Stimulated activated CD8-positive, alpha-beta memory T cell treated with anti-CD3 and anti-CD28 coated beads, Interleukin-15, amount 100 ng/mL, for 24 hours (primary cell): ENCODE measurements at places on chromosomes 2 and 18.

DNA sequence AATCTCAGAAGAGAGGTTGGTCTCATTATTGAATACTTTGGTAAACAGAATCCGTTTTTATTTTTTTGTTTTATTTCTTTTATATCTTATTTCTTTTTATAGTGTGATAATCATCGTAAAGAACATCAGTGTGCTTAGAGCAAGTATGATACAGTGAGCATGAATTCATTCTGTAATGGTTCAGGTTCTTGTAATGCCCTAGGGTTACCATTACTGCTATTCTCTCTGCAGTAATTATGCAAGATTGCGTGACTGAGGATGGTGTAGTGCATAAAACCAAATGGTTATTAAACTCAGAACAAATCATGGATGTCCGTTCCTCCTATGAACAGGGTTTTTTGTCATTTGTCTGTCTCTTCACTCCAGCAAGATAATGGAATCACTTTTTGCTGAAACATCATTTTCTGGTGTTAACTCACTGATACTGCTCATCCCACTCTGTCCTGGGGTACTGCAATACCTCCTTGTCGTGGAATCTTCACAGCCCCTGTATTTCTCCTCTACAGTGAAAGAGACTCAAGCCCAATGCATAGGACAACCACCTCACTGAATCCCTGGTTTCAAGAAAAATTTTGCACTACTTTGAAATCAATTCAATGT is 274.8 kb upstream of the ST6GAL2 start:
- DNase-seq = no peak

DNA sequence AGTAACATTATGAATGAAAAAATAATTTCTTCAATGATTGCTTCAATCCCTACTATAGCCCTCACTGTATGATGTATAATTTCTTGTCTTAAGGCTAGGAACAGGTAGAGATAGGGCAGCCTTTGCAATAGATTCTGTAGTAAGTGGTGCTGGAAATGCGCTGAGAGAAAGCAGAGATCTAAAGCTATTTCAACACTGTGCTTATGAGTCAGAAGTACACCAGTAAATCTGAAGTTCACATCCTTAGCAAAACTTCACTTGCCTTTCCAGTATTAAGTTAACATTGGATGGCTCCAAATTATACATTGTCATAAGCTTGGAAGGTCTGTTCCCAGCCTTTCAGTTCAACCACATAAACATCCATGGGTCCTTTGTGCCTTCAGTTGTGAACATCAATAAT is 178.2 kb upstream of the EPHA4 start:
- no peak for DNase-seq

GRCh38 chr2:241602720-241603119 is 34.2 kb downstream of the THAP4 start:
- DNase-seq = no peak

DNA sequence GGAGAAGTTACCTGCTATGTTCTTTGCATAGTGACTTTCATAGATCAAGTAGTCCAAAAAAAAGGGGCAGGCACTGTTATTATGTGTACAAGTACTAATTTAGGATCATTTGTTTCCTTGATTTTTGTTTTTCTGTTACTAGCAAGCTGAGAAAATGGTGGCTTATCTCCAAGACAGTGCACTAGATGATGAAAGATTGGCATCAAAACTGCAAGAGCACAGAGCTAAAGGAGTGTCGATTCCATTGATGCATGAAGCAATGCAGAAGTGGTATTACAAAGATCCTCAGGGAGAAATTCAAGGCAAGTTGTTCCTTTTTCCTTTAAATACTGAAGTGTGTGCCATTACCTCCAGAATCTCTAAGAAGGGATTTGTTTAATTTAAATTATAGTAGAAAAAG is 19.6 kb upstream of the KCNJ13 start:
- no peak for DNase-seq

DNA sequence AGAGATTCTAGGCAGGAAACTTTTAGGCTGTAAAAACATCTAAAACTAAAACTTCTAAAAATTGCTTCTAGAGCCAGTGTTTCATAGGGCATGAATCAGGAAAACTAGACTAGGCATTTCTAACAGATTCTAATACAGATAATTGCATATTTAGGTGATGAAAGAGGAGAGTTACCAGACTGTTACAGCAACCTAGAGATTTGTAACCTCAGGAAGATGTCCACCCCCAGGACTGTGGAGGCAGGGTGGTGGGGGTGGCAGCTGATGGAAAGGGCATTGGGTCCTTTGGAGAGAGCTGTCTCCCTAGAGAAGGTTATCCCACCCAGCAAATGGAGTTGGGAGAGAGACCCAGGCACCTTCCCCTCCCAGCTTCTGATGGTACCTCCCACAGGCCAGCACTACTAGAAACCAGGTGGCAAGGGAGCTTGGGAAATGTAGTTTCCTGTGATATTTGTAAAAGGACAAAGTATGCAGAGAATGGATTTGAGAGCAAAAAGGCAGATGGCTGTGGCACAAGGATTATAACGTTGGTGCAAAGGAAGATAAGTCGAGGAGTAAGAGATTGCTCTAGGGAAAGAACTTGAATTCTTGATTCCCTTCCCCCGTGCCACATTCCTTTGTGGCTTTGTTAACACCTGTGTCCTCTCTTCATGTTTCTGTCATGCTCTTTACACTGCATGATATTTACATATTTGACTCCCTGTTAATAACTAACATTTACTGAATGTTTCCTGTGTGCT is 75.6 kb upstream of the MGAT5 start:
- no peak for DNase-seq

GRCh38 chr2:3458396-3459184 is 60.7 kb downstream of the ADI1 start:
- DNase-seq = no peak

- no peak for DNase-seq
Observed at GRCh38 chr2:118711603-118712002, 135.8 kb downstream of the EN1 start.

DNA sequence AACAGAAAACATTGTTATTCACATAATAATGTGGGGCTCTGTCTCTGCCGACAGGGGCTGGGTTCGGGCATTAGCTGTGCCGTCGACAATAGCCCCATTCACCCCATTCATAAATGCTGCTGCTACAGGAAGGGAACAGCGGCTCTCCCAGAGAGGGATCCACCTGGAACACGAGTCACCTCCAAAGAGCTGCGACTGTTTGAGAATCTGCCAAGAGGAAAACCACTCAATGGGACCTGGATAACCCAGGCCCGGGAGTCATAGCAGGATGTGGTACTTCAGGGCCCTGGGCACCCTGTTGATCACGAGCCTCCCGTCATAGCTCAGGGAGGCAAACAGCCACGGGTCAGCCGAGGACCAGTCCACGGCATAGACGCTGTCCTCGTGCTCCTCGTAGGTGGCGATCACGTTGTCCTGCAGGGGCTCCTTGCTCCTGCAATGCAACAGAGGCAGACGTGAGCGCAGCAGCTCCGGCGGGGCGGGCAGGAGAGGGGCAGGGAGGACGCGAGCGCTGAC is 188.5 kb downstream of the EIPR1 start:
- no peak for DNase-seq
